Natural killer cell treated with Interleukin-12 subunit alpha and Interleukin-12 subunit beta and Interleukin-15 and Interleukin-18, amount 100 ng/mL, for 72 hours (primary cell): ENCODE measurements at places on chromosomes 2 and 18. TPM values are rescaled to one million over a fixed set of nuclear protein-coding genes. Genes with fewer than 3 reads are reported as not detected.

GRCh38 chr2:115976916-115977315 lies 1534.5 kb downstream of the DPP10 start:
- no peak for DNase-seq

GRCh38 chr18:78410094-78410786 lies 569.4 kb upstream of the SALL3 start:
- DNase-seq = no peak

The VWA3B gene
- total RNA-seq = not detected

The OTOS gene
- total RNA-seq = not detected

The MARCHF4 gene
- not detected for total RNA-seq
